ENCODE measurements at places on chromosomes 2 and 18. TPM values are rescaled to one million over a fixed set of nuclear protein-coding genes. Genes with fewer than 3 reads are reported as not detected.

GRCh38 chr2:134029418-134029817, 224.5 kb upstream of the MGAT5 start:
- no peak for DNase-seq

GRCh38 chr2:75960472-75961009, 249.8 kb upstream of the GCFC2 start:
- no peak for DNase-seq

The INSIG2 gene
- total RNA-seq: 9.1 TPM

DNA sequence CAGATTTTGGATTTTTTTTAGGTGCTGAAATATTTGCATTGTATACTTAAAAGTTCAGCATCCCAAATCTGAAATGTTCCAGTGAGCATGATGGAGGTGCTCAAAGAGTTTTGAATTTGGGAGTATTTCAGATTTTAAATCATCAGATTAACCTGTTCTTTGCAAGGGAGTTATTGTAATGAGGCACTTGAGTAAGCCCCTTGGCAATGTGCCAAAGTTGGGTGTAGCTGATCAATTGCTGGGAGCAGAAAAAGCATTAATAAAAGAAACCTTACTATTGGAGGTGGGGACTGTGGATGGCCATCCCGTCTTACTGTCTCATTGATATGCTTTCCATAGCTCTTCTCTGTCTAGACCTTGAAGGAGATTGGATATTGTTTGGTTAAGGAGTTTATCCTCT, 28.3 kb downstream of the MALT1 start:
- no peak for DNase-seq

The OTOS gene
- not detected for total RNA-seq

GRCh38 chr2:164599954-164600589, 21.2 kb downstream of the GRB14 start:
- DNase-seq: peak; percentile 76
